ENCODE measurements at places on chromosomes 1 and 21.
A peak's percentile ranks its signal among the peaks of the same experiment; 100 is the strongest.

DNA sequence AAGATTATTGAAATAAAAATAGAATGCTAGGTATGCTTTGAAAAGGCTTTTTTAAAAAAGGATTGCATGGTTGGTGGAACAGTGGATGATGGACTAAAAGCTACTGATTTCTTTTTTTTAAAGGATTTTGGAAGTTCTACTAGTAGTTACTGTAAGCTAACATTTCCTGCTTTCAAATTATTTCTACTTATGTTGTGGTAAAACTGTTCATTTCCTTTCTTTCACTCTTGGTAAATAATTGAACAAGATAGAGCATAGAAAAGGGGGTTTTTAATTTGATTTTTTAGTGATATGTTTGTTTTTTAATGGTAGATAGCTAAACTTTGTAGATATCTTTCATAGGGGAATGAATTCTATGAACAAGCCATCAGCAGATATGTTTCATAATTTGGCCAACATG, 104.4 kb downstream of the OLFML2B start:
- no peak for DNase-seq

DNA sequence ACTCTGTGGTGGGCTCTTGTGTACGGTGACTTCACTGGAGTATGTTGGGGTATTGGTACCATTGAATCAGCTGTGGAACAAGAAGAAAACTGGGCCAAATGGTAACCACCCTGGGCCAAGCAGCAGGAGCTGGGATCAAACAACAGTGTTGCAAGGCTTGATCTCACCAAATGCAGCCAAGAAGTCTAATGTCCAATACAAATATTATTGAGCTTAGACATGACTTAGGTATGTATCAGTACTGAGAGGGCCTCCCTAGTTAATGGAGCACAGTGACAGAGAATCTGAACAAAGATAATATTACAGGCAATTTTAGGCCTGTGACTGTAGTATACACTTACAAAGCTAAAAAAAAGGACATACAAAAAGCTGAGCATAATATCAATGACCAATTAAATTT, 604.8 kb downstream of the PLA2G4A start:
- DNase-seq: no peak

- peak; percentile 77 for DNase-seq
These were observed 868 bp downstream of the PPP1R12B start for GRCh38 chr1:202349206-202349928.

DNA sequence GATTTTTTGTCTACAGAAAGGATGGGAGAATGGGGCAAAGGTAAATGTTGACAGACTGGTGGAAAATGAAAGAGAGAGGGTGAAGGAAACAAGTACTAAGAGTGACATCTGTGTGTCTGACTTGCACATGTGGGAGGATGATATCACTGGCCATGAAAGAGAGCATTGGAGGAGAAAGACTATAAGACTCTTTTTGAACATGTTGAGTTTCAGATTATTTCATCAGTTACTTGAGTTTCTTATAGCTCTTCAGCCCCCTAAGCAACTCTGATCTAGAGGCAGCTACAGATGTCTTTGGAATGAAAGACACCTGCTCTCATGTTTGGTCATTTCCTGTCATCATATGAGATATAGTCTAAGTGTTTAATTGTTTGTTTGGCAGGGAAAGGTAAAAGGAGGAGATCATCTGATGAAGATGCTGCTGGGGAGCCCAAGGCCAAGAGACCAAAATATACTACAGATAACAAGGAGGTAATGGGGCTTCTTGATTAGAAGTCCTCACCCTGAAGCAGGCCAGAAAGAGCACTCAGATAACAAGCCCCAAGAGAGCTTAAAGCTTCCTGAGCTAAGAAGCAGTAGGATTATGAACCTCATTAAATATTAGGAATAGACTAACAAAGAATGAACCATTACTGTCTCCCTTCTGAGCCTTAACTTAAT, 4.5 kb downstream of the POLR3C start:
- no peak for DNase-seq

- DNase-seq: no peak
These were observed 69.3 kb downstream of the GLIS1 start for GRCh38 chr1:53669621-53670191.
